Kidney capillary endothelial cell (primary cell): ENCODE measurements at places on chromosomes 5 and 9.

GRCh38 chr9:131917009-131917408 is 162.7 kb downstream of the MED27 start:
- DNase-seq: no peak

GRCh38 chr5:43514025-43514424 is 923 bp downstream of the C5orf34 start:
- DNase-seq: no peak

DNA sequence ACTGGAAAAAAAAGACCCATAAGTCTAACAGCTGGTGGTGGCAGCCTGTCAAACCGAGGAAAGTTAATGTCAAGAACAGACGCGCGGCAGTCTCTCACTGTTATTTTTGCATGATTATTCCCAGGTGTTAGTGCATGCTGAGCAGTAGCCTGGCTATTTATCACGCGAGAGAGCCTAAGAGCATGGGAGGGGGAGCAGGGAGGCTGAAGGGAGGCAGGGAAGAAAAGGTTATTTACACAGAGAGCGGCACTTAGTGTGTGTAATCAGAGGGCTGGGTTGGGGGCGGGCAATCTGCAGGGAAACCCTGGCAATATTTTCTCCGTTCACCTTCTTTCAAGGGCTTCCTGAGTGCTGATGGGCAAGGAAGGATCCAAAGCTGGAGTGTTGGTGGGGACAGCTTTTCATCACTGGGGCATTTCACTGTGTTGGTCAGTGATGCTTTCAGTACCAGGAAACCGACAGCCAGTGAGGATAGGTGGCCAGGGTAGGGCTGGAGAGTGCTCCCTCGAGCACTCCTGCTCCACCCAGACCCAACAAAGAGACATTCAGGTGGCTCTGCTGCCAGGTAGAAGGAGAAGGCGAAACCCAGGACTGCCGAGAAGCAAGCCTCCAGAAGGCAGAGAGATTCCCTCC is 39.6 kb downstream of the ZNF608 start:
- DNase-seq: no peak

GRCh38 chr5:125197321-125197720 is 450.9 kb upstream of the ZNF608 start:
- DNase-seq: no peak

- DNase-seq: no peak
Measured at GRCh38 chr9:108225149-108225800, 630.5 kb downstream of the ACTL7B start.

- no peak for DNase-seq
Measured at GRCh38 chr5:124592891-124593290, 153.5 kb downstream of the ZNF608 start.

GRCh38 chr5:125227333-125228095 is 481.1 kb upstream of the ZNF608 start:
- DNase-seq: no peak

DNA sequence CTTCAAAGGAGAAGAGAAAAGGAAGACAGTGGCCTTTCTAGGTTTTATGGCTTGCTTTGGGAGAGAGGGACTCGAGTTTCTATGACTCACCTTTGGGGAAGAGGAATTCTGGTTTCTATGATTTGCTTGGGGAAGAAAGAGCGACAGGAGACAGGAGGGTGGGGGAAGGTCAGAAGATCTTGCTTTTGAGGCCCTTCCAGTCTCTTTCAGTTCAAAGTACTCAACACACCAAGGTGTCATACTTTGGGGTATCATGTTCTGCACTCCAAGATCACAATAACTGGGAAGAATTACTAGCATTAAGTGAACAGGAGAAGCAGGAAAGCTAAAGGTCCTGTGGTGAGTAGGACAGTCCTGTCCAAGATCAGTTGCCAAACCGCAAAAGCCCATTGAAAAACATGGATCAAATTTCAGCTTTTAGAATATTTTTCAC is 324.5 kb downstream of the ARHGEF28 start:
- DNase-seq: no peak

GRCh38 chr5:174197929-174198328 is 152.4 kb downstream of the NSG2 start:
- no peak for DNase-seq

DNA sequence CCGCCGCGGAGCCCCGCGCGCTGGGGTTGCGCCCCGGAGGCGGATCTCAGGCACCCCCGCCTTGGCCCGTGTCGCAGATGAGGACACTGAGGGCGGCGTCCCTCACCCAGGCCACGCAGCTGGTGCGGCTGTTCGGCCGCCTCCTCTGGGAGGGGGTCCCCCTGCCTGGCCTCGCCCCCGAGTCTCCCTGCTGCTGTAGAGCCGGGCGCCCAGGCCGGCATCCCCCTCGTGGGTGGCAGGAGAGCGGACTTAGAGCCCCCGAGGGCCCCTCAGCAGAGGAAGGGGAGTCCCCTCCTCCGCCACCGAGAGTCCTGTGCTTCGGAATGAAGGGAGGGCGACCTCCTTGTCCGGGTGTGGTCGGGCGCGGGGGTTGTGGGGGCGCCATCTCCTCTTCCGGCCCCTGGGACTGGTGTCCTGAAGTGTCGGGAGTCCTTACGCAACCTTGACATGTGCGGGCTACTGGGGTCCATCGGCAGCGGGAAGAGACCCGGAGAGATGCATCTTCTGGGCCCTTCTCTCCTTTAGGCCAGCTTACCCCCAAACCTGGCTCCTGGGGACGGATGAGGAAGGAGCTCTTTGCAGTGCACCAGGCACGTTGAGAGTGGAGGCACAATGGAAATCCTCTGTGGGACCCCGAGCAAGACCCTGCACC is 11.7 kb upstream of the EXOSC2 start:
- DNase-seq: no peak

DNA sequence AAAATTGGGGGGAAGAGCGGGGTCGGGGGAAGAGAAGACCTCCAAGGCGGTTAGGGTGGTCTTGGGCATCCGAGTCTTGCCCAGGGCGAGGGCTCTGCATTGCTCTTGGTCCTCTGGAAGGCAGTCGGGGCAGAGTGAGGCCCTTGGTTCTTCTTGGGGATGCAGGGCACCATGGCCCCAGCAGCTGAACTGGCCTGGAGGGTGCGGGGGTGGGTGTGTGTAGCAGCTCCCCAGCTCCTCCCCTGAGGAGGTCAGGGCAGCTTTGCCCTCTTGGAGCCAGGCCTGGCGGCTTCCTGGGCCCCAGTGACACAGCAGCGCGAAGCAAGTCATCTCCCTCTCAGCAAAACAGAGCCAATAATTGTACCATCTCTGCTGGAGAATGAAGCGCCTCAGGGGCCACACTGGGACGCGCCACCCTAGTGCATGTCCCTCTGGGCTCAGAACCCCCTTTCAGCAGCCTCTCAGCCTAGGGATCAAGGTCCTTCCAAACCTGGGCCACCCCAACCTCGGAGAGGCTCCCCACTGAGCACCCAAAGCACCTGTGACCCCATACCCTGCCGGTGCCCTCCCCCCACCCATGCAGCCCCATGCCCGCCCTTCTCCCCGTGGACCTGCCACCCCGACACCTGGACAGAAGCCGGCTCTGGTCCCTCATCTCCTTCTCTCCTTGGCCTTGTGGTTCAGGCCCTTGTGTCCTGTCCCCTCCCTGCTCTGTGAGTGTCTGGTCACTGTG is 10.4 kb upstream of the RXRA start:
- DNase-seq: no peak

DNA sequence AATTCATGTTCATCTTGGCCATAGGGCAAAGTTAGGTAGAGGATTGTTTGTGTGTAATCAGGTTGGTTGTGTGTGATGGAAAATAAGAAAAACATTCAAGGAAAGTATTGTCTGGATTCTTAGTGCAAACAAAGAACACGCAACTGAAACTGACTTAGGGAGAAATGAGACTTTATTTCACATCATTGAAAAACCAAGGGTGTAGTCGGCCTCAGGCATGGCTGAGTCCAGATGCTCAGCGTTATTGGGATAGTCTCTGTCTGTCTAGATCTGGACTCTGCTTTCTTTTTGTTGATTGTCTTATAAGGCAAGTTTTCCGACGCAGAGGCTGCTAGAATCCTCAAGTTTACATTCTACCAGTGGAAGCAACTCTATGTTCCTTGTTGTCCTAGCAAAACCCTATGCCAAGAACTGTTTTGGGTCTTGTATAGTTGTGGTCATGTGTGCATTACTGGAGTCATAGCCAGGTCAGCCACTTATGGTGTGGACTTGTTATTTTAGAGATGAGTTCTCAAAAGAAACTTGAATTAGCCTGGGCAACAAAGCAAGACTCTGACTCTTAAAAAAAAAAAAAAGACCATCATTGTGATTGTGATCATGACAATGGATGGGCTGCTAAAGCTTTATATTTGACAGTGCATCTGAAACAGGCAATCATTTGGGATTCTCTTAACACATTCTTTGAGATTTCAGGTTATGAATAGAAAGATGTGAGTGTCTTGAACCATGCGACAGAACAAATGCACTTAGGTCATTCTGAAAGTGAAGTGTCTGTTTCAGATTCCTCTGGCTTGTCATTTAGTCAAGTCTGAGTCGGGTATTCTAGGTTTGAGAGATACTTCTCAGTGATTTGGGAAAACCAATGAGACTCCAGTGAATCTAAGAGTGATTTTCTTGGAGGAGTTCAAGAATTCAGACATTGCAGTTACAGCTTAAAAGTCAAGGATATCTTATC is 82.6 kb downstream of the DOCK2 start:
- DNase-seq: no peak
